ENCODE measurements at places on chromosomes 6 and 20. TPM values are rescaled to one million over a fixed set of nuclear protein-coding genes. Genes with fewer than 3 reads are reported as not detected.

CLPSL2 gene
- total RNA-seq = not detected

SAMD5 gene
- 9.5 TPM for total RNA-seq

CST4 gene
- total RNA-seq = not detected

CPXM1 gene
- 32.1 TPM for total RNA-seq

TREML2 gene
- total RNA-seq = 0.10 TPM

CGA gene
- 1.9 TPM for total RNA-seq

COL12A1 gene
- 443 TPM for total RNA-seq

VSTM2L gene
- 0.82 TPM for total RNA-seq

AGPAT4 gene
- total RNA-seq = 11.4 TPM

MYB gene
- 1.3 TPM for total RNA-seq

TNF gene
- total RNA-seq = not detected

NRM gene
- 5.2 TPM for total RNA-seq

OTOR gene
- 0.21 TPM for total RNA-seq

PLCG1 gene
- 104 TPM for total RNA-seq

TOP1 gene
- 33.6 TPM for total RNA-seq

ID1 gene
- 94.2 TPM for total RNA-seq

TAAR2 gene
- total RNA-seq = not detected

GNAS-AS1 gene
- total RNA-seq = 2.5 TPM

LPA gene
- total RNA-seq = 0.10 TPM

ALDH8A1 gene
- not detected for total RNA-seq

CRISP2 gene
- total RNA-seq = not detected

CLVS2 gene
- total RNA-seq = 0.10 TPM

RING1 gene
- total RNA-seq = 22.5 TPM

TCFL5 gene
- total RNA-seq = 9.1 TPM

CTCFL gene
- not detected for total RNA-seq

CD24 gene
- total RNA-seq = 122 TPM

PCK1 gene
- 0.72 TPM for total RNA-seq

ADGRF4 gene
- total RNA-seq = 2.6 TPM

PGBD1 gene
- total RNA-seq = 8.5 TPM

PRSS16 gene
- 1.6 TPM for total RNA-seq

NOTCH4 gene
- 10.6 TPM for total RNA-seq

OOEP gene
- total RNA-seq = not detected

AK9 gene
- total RNA-seq = 15.5 TPM

MTHFD1L gene
- 14.5 TPM for total RNA-seq

ASCC3 gene
- 48.0 TPM for total RNA-seq

SLC17A9 gene
- total RNA-seq = 2.3 TPM

CALHM5 gene
- total RNA-seq = 1.9 TPM

FERMT1 gene
- total RNA-seq = 5.5 TPM

GPX5 gene
- total RNA-seq = not detected

TBC1D7 gene
- 17.0 TPM for total RNA-seq

XKR7 gene
- total RNA-seq = under 0.01 TPM

OR2H2 gene
- total RNA-seq = not detected

USP49 gene
- total RNA-seq = 4.1 TPM

NOX3 gene
- total RNA-seq = not detected

SRMS gene
- not detected for total RNA-seq

TGM3 gene
- 14.5 TPM for total RNA-seq
